ENCODE measurements at places on chromosomes 12 and 14. TPM values are rescaled to one million over a fixed set of nuclear protein-coding genes. Genes with fewer than 3 reads are reported as not detected.

RTL1 gene
- not detected for total RNA-seq

PTMS gene
- total RNA-seq: 164 TPM

NAV3 gene
- total RNA-seq: 15.5 TPM

SOX5 gene
- total RNA-seq: 0.10 TPM

ATXN7L3B gene
- 12.2 TPM for total RNA-seq

FIGNL2 gene
- 0.33 TPM for total RNA-seq

PPP2R5E gene
- total RNA-seq: 15.1 TPM

PRMT5 gene
- 71.5 TPM for total RNA-seq

TSPAN19 gene
- not detected for total RNA-seq

OTUB2 gene
- 2.6 TPM for total RNA-seq

CAPZA3 gene
- not detected for total RNA-seq

KRT78 gene
- not detected for total RNA-seq

ZC3H14 gene
- total RNA-seq: 46.0 TPM

ASB2 gene
- 0.10 TPM for total RNA-seq

PCED1B gene
- total RNA-seq: not detected

ARHGDIB gene
- total RNA-seq: 678 TPM

GRIP1 gene
- total RNA-seq: not detected

PLEK2 gene
- total RNA-seq: 28.0 TPM

FLRT2 gene
- total RNA-seq: 35.6 TPM

SLIRP gene
- total RNA-seq: 272 TPM

TCL1B gene
- total RNA-seq: not detected

ABCD2 gene
- not detected for total RNA-seq

WNT1 gene
- not detected for total RNA-seq

ATF7 gene
- 16.0 TPM for total RNA-seq

All from mammary microvascular endothelial cell (primary cell).